ENCODE measurements at places on chromosomes 5 and 9.

- no peak for DNase-seq
These were observed 360.1 kb upstream of the C9orf72 start for GRCh38 chr9:27933210-27934025.

DNA sequence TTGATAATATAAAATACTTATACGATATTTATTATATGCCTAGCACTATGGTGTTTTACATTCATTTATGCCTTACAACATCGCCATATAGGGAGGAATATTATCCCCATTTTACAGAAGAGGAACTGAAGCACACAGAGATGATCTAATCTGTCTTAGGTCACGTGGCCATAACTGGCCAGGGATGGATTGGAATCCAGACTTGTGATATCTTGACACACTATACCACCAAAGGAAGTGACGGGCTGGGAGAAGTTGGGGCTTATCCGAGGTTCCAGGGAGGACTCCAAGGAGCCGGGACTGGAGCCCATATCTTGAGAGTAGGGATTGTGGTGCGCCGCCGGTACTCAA is 129.8 kb downstream of the TMEM174 start:
- DNase-seq: no peak

- DNase-seq: no peak
These were observed 76.3 kb downstream of the MED10 start for GRCh38 chr5:6302075-6302474.

DNA sequence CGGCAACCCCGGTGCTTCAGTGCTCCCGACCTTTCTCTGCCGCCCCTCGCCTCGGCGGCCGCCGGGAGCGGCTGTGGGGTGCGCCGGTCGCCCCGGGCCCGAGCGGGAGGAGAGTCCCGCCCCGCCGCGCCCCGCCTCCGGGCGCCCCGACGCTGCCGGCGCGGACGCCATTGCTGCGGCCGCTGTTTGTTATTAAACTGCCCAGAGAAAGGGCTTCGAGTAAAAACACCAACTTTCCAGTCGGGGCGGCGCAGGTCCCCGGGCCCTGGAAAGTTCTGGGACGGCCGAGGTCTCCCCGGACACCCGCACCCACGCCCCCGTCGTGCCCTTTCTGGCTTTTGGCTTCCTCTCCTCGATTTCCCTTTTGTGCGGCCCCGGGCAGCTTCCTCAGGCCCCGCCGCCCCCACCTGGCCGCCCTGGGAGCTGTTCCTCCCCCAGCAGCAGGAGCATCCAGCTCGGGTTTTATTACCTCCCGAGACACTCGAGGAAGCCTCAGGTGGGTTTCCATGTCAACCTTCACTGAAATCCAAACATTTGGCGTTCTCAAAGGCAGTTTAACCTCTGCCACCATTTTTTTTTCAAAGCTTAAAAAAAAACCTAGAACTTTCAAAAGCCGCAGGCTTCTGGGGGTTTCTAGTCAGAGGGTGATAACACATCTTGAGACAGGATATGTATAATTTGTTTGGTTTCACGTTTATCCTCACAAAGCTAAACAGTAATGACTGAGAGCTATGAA is 334.4 kb downstream of the CWC27 start:
- DNase-seq: peak; percentile 71

GRCh38 chr9:72294936-72295335 is 70.1 kb downstream of the ZFAND5 start:
- DNase-seq: no peak

- DNase-seq: no peak
These were observed 79.2 kb upstream of the SPRY4 start for GRCh38 chr5:142404046-142404477.

DNA sequence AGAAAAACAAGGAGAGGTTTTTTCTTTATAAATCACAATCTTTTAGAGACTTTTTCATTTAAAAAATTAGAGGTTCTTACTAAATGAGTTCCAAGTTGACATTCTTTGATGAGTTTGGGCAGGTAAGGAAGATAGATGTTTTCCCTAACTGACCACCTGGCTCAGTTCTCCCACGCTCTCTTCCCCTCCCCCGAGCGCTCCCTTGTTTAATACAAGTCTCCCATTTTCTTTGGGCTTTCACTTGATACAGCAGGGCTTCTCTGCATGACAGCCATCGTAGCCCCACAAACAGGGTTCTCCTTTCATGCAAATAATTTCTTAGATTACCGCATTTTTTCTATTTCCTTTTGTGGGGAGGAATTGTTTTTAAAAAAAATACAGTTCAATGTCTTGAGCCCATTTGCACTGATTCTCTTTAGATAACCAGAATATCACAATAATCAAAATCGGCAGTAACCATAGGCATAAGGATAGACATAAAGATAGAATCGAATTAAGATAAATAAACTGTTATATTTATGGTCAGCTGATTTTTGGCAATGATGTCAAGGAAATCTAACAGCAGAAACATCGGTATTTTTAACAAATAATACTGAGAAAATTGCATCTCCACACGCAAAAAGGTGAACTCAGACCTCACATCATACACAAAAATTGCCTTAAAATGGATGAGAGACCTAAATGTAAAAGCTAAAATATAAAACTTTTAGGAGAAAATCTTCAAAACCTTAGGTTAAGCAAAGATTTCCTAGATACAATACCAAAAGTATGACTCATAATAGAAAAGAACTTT is 325.4 kb downstream of the PIK3R1 start:
- no peak for DNase-seq

DNA sequence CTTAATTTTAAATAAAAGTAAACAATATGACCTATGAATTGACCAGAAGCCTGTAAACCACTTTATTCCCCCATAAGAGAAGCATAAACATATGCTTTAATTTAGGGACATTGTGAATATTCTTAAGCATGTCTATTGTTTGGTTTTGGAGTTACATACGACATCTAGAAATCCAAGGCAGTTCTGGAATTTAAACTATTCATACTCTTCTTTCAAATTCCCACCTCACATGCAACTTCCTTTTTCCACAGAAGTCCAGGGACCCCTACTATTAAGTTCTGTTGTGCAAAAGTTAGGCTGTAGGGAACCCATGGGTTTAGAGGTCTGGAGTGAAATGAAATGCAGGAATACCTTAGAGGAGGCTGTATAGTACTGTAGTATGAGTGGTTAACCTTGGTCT is 2.1 kb downstream of the RIC1 start:
- no peak for DNase-seq

GRCh38 chr5:20554001-20554400 is 566.0 kb upstream of the CDH18 start:
- no peak for DNase-seq

Measured in NCI-H1436 (cell line).